Hypothalamus (tissue), 51 donors: ENCODE measurements at places on chromosomes 11 and 22.
A peak's percentile ranks its signal among the peaks of the same experiment; 100 is the strongest.

- no peak for DNase-seq
Measured at GRCh38 chr11:96105197-96105895, 181.4 kb upstream of the MTMR2 start.

DNA sequence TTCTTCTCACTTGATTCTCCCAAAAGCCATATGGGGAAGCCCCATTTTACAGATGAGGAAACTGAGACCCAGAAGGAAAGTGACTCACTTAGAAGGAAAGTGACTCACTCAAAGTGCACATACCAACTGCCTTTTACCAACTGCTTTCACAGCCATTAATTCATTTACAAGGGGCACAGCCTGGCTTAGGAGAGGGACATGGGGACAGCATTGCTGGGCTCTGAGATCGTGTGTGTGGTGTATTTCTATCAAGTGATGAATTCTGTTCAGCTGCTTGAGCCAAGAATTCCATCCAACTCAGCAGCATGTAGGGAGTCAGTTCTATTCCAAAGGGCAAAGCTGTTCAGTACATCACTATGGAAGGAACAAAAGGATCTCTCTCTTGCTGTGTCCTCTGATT is 23.5 kb upstream of the PAK1 start:
- no peak for DNase-seq

DNA sequence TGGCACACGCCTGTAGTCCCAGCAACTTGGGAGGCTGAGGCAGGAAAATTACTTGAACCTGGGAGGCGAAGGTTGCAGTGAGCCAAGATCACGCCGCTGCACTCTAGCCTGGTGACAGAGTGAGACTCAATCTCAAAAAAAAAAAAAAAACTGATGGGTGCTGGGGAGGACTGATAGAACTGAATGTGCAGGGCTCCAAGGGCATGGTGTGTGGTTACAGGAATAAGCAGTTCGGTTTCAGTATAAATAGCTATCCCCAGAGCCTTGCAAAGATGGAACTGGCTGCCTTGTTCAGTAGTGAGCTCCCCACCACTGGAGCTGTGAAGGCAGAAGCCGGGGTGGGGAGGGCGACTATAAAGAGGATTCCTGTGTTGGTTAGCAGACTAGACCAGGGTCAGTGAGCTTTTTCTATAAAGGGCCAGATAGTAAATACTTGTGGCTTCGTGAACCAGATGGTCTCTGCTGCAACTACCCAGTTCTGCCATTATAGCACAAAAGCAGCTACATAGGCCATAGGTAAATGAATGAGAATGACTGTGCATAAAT is 5.9 kb downstream of the TOM1 start:
- no peak for DNase-seq

- DNase-seq: no peak
Measured at GRCh38 chr11:36431429-36432092, 78.5 kb downstream of the TRAF6 start.

DNA sequence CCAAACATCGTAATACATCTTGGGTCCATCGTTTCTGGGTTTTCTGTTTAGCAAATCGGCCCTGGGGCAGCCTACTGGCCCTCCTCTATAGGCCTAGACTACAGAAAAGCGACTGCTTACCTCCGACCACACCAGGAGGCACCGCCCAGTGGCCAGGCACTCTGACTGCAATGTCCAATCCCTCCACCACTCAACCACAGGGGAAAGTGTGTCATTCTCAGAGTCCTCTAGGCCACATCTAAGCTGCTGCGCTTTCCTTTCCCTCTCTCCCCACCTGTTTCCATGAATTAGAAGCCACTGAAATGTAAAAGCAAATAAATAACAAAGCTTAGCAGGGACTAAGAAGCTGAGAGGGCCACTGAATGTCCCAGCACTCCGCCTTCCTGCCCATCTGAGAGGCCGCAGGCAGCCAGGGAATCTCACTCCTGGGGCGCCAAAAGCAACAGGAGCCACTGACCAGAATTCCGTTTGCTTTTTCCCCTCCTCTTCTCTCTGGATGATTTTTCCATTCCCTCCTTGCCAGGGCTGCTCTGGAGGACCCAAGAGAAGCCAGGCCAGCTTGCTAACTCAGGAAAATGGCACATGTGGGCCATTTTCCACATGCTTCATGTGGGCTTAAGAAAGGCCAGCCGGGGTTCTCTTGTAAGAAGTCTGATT is 50.1 kb upstream of the FLI1 start:
- no peak for DNase-seq

GRCh38 chr11:68081691-68082090 is 39.5 kb downstream of the CHKA start:
- no peak for DNase-seq

- DNase-seq: no peak
Measured at GRCh38 chr22:19147195-19147780, 2.8 kb downstream of the GSC2 start.

GRCh38 chr22:28051787-28052356 is 132.8 kb upstream of the PITPNB start:
- DNase-seq: peak; percentile 14

DNA sequence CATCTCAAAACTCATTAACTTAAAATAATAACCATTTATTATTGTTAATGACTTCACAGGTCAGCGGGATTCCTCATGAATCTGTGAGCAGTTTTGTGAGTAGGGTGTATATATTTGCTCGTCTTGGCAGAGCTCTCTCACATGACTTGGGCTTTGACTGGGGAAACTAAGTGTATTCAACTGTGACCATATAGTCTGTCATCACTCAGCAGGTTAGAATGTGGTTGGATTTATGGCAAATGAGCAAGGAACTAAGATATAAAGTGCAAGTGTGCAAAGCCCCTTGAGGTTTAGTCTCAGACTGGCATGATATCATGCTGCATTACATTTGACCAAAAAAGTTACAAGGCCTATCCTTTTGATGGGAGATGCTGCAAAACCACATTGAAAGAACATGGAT is 254.8 kb downstream of the CNTN5 start:
- no peak for DNase-seq

DNA sequence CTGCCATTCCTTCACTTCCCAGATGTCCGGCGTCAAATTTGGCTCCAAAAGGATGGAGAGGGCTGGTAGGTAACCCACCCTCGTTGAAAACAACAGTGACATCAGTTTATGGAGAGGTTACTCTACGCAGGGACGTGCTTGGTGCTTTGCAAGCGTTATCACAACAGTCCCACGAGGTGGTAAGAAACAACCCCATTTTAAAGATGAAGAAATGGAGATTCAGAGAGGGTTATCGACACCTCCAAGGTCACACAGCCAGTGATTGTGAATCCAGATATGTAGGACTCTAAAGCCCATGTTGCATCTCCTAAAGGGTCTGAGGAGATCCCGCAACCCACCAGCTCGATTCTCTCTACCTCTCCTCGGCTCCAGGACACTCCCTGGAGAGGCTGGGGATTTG is 773 bp downstream of the MIAT start:
- no peak for DNase-seq

DNA sequence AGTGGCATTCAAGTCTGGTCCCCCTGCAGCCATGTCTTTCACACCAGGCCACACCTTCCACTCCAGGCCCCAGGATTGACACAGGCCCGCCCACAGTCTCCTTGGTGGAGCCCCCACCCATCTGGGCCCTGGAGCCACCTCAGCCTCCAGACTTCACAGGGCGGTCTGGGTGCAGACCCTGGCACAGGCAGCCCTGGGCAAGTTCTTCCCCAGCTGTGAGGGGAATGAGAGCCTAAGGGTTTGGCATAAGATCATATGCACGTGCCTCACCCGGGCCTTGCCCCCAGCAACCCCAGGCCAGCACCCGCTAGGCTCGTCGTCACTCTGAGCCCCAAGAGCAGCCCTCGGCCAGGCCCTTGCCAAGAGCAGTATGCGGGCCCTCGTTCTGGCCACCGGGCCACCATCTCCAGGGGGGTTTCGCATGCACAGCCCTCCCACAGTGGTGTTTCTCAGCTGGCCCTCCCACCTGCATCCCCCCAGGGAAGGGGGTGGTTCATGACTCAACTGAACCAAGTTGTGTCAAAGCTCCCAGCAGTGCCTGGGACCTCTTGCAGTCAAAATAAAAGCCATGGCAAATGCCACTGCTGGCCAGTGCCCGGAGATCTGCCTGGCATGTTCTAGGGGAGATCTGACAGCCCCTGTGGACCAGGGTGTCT is 70.4 kb upstream of the KCNQ1OT1 start:
- DNase-seq: no peak

DNA sequence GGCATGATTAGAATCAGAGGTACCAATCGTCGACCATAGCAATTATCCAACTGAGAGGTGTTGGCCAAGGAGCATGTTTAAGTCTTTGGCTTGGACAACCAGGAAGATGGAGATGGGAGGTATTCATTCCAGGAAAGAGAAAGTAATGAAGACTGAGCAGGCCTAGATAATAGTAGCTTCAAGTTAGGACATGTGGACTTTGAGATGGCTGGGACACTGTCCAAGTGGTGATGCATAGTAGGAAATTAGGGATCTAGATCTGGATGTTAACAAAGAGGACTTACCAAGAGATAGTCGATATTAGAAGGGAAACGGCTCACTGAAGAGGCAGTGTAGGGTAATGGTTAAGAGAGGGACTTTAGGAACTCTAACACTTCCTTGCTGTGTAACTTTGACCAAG is 266.7 kb downstream of the FAM76B start:
- no peak for DNase-seq
